Thoracic aorta (tissue), 2 donors: ENCODE measurements at places on chromosomes 1 and 21. TPM values are rescaled to one million over a fixed set of nuclear protein-coding genes. Genes with fewer than 3 reads are reported as not detected.

The GJA9 gene
- not detected for total RNA-seq

The C1orf94 gene
- not detected for total RNA-seq

The LRRC8B gene
- 6.5 TPM for total RNA-seq

The AADACL3 gene
- not detected for total RNA-seq

The HSPA6 gene
- 11.9 TPM for total RNA-seq

The GNPAT gene
- total RNA-seq = 26.5 TPM

The HDGF gene
- 93.5 TPM for total RNA-seq

The EFHD2 gene
- total RNA-seq = 71.3 TPM

The RHBG gene
- not detected for total RNA-seq

The SPRR2E gene
- not detected for total RNA-seq

The MASP2 gene
- total RNA-seq = not detected

The BRINP2 gene
- not detected for total RNA-seq

The AMY1A gene
- total RNA-seq = not detected

The TRPM2 gene
- 10.4 TPM for total RNA-seq

The CCSAP gene
- 3.8 TPM for total RNA-seq

The PBX1 gene
- 50.5 TPM for total RNA-seq

The PDE9A gene
- 4.7 TPM for total RNA-seq

The GBP7 gene
- 0.21 TPM for total RNA-seq

The TTC22 gene
- total RNA-seq = not detected

The OR2L3 gene
- total RNA-seq = not detected

The PGBD5 gene
- 0.63 TPM for total RNA-seq

The SHE gene
- 15.2 TPM for total RNA-seq

The DMAP1 gene
- 40.2 TPM for total RNA-seq

The GJA5 gene
- total RNA-seq = 51.7 TPM

The NBPF4 gene
- not detected for total RNA-seq

The JUN gene
- total RNA-seq = 132 TPM

The HSF2BP gene
- total RNA-seq = not detected

The DCDC2B gene
- not detected for total RNA-seq

The ARMH1 gene
- 5.8 TPM for total RNA-seq

The NCAM2 gene
- 0.99 TPM for total RNA-seq

The KIF17 gene
- total RNA-seq = 0.68 TPM

The SMCP gene
- total RNA-seq = not detected

The NTRK1 gene
- 0.81 TPM for total RNA-seq

The GNB1 gene
- total RNA-seq = 200 TPM

The ZNF496 gene
- 37.0 TPM for total RNA-seq

The GMEB1 gene
- 15.5 TPM for total RNA-seq

The AK5 gene
- 0.56 TPM for total RNA-seq

The RGS5 gene
- 1,210 TPM for total RNA-seq

The IPO13 gene
- 22.2 TPM for total RNA-seq

The SLC1A7 gene
- total RNA-seq = 3.0 TPM

The ADCY10 gene
- total RNA-seq = 0.54 TPM

The FCAMR gene
- not detected for total RNA-seq

The PLA2G2D gene
- not detected for total RNA-seq

The IL22RA1 gene
- total RNA-seq = 0.14 TPM

The CCDC27 gene
- not detected for total RNA-seq

The CLCA1 gene
- total RNA-seq = not detected

The ASAP3 gene
- 50.4 TPM for total RNA-seq

The PLEKHN1 gene
- 0.27 TPM for total RNA-seq

The FAM163A gene
- not detected for total RNA-seq

The SLC6A17 gene
- total RNA-seq = 0.14 TPM

The CRP gene
- not detected for total RNA-seq

The TMPRSS15 gene
- total RNA-seq = not detected

The LORICRIN gene
- not detected for total RNA-seq

The FAM72A gene
- 4.9 TPM for total RNA-seq

The NR1I3 gene
- not detected for total RNA-seq

The GPR37L1 gene
- total RNA-seq = not detected

The TDRKH gene
- 3.2 TPM for total RNA-seq

The OR6K3 gene
- total RNA-seq = not detected
